Thyroid gland (tissue), 4 donors: ENCODE measurements at places on chromosomes 5 and 9. TPM values are rescaled to one million over a fixed set of nuclear protein-coding genes. Genes with fewer than 3 reads are reported as not detected.
A peak's percentile ranks its signal among the peaks of the same experiment; 100 is the strongest.

GRCh38 chr5:83285661-83286398 is 185.7 kb upstream of the VCAN start:
- no peak for DNase-seq

- no peak for DNase-seq
These were observed 4.0 kb upstream of the TRAF2 start for GRCh38 chr9:136882109-136882946.

The ADRB2 gene
- 4.5 TPM for total RNA-seq

- DNase-seq, result no peak
These were observed 297.5 kb downstream of the AGTPBP1 start for GRCh38 chr9:85444243-85444642.

The ZFP37 gene
- 3.2 TPM for total RNA-seq

DNA sequence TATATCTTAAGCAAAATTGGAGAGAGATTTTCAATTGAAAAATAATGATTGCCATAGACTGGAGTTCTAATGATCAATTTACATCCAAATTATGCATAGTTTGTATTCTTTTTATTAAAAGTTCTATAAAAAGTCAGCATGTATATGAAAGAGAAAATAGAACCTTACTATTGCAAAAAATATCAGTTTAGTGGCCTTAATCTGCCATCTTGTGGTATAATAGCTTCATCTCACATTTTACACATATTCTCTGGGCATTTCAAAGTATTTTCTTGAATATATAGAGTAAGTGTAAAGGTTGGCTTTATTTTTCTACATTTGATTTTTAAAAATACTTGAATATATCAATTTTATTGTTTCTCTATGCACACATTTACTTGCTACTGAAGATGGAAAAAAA is 1858.6 kb upstream of the CDH9 start:
- DNase-seq, result no peak

The SAXO1 gene
- not detected for total RNA-seq

- peak; percentile 71 for DNase-seq
These were observed 289.6 kb upstream of the ADAMTSL1 start for GRCh38 chr9:18184401-18184800.

GRCh38 chr5:59503220-59503619 is 390.3 kb downstream of the PDE4D start:
- no peak for DNase-seq

The C8G gene
- total RNA-seq, result not detected

GRCh38 chr9:126957687-126958053 is 43.1 kb downstream of the RALGPS1 start:
- DNase-seq, result no peak

The GALNT12 gene
- total RNA-seq, result 58.6 TPM

The RNF180 gene
- total RNA-seq, result 65.8 TPM

The S100Z gene
- not detected for total RNA-seq

DNA sequence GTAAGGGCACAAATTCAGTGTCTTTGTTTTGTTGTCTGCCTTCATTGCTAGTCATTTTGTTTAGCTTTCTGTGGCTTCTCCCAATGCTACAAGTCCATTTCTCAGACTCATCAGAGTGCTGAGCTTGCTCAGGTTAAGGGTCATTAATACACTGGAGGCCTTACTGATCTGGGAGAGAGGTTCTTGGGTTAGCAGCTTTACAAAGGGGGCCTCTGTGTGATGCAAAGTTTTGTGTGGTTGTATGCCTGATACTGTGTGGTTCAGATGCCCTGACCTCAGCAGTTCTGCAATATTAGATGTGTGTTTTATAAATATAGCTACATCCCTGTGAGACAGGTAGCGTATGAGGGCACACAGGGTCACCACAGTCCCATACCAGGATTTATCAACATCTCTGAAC is 34.8 kb upstream of the SMARCA2 start:
- DNase-seq, result no peak

- no peak for DNase-seq
These were observed 61.6 kb downstream of the SETX start for GRCh38 chr9:132293145-132293721.

DNA sequence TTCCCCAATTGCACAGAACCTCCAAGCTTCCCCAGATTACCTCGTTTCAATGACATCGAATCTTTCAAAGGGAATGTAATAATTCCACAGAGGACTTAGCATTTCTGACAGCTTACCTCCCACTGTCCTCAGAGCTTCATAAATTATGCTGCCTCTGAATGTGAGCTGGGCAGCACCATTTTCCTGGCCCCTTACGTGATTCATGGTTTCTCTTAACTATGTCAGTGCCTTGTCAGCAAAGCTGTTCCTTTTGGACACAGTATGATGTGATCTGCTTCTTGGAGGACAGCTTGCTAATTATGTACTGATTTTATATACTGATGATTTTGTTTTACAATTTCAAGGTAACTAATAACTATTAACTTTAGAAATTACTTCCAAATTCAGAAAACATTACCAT is 27.7 kb upstream of the SSBP2 start:
- DNase-seq, result no peak

GRCh38 chr9:99239341-99240060 is 17.4 kb downstream of the SEC61B start:
- no peak for DNase-seq

- DNase-seq, result no peak
These were observed 216.2 kb downstream of the MAN2A1 start for GRCh38 chr5:109905906-109906305.

GRCh38 chr9:89502038-89502601 is 4.2 kb upstream of the SEMA4D start:
- no peak for DNase-seq

- DNase-seq, result no peak
These were observed 19.1 kb upstream of the FRMD3 start for GRCh38 chr9:83557317-83557716.

The ADCY2 gene
- 2.7 TPM for total RNA-seq

DNA sequence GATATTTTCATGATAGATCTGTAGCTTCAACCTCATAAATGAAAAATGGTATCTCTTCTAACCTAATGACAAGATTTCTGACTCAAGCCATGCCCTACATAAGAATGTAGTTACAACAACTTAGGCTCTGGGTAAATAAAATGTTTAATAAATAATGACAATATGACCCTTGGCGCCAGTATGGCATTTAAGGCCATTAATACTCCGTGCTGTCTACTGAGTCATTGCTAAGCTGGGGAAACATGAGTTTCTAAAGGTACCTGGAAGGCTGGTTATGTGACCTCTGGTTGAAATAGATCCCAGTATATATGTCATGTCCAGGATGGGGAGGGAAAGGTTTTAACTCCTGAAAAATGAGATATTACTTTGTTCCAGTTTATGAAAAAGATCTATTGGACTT is 58.0 kb upstream of the CEMIP2 start:
- DNase-seq, result no peak

GRCh38 chr5:59988396-59988795 is 94.9 kb upstream of the PDE4D start:
- no peak for DNase-seq
